Small intestine (tissue), 16 donors: ENCODE measurements at places on chromosomes 6 and 20. TPM values are rescaled to one million over a fixed set of nuclear protein-coding genes. Genes with fewer than 3 reads are reported as not detected.
A peak's percentile ranks its signal among the peaks of the same experiment; 100 is the strongest.

DEFB110 gene
- polyA plus RNA-seq: not detected

SRXN1 gene
- polyA plus RNA-seq: 9.5 TPM

GRCh38 chr20:25863536-25864325 is 167.1 kb upstream of the ZNF337 start:
- no peaks in the 10 kb centered on the region for H3K4me1 ChIP-seq
- H3K27me3 ChIP-seq: peaks cover 14% of the 10 kb centered on the region
- H3K36me3 ChIP-seq: no peaks in the 10 kb centered on the region
- no peak overlapping the region for H3K27ac ChIP-seq
- DNase-seq: no peak

DNA sequence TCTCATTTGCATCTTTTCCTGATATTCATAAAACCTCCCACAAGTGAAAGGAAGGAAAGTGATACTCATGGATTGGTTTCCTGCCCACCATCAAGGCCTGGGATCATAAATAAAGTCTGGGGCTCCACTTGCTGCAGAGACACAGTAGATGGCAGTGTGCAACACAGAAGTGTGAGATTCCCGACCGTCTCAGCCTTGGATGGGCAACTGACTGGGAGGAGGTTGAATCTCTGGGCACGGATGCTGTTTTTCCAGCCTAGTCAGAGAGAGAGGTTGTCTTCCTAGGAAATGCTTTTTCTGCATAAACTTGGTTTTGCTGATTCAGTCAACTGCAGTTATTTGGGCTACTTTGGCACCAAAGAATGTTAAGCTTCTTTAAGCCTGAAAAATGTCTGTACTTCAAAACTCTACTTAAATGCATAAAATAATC is 9.9 kb upstream of the RFPL4B start:
- H3K27me3 ChIP-seq: no peaks in the 10 kb centered on the region
- H3K4me1 ChIP-seq: no peaks in the 10 kb centered on the region
- no peak overlapping the region for H3K4me3 ChIP-seq
- H3K36me3 ChIP-seq: no peaks in the 10 kb centered on the region
- H3K27ac ChIP-seq: no peak overlapping the region

DNA sequence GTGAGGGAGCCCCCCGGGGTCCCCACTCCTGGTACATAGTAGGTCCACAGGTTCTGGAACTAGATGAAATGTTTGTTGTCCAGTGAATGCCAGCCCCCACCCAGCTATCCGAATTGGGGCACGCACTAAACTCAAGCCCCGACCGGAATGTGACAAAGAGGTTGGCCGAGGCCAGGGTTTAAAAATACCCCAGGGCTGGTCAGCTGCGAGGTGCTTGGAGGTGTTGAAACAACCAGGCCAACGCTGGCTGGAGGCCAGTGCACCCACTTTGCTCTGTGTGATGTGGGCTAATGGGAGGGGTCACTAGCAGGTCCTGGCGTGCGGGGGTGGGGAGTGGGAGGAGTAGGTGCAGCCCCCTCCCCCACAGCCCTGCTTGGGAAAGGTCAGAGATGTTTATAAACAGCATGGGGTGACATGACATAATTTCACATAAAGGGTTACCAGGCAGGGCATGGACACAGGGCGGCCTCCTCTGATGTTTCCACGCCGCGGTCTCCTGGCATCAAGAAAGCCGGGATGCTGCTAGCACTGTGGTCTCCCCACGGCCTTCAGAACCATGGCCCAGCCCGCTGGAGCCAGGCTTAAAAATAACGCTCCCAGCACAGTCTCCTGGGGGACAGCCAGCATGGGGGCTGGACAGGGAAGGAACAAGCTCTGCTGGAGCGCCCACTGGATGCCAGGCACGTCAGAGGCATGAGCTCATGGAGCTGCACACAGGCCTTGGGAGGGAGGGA is 111.2 kb upstream of the PTPN1 start:
- H3K27ac ChIP-seq: no peak overlapping the region
- no peak for DNase-seq
- H3K36me3 ChIP-seq: no peaks in the 10 kb centered on the region
- no peaks in the 10 kb centered on the region for H3K4me1 ChIP-seq
- no peaks in the 10 kb centered on the region for H3K27me3 ChIP-seq
- no peak overlapping the region for H3K4me3 ChIP-seq

DNA sequence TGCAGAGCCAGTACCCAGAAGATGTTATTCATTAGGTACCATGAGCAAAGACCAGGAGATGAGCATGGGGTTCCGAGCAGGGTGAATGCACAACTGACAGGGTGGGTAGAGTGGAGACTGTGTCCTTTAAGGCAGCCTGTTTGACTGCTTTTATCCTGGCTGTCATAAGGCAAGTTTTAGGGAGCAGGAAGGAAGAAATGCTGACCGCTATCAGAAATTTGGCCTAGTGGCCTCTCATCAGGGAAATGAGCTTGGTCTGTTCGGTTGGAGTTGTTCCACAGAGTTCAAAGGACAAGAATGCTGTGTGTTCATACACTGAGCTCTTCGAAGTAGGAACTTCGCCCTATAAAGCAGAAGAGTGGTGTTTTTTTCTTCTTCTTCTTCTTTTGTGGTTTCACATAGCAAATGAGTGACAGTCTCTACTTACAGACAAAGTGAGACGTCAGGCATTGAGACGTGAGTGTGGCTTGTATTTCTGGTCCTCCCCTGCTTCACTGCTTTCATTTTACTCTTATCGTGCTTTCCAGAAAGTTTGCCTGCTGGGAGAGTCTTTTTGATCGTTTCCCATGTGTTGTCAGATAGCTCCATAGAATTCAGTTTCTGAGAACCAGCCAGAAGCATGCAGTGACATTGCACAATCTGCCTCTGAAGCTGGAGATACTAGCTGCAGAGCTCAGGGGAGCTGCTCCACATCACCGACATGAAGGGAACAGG is at the start of gene CASS4:
CASS4 (plus strand) TSS at position 502 of the 714 bp plus-strand sequence; CDS start at position 701, 199 bp downstream.
- peak within 1 kb of the TSS; percentile 26 for H3K4me3 ChIP-seq
- H3K27me3 ChIP-seq: no peaks in the 10 kb centered on the region
- H3K4me1 ChIP-seq: peaks cover 3% of the 10 kb centered on the region
- peaks cover 16% of the 10 kb centered on the region for H3K36me3 ChIP-seq
- peak within 1 kb of the TSS; percentile 39 for H3K27ac ChIP-seq

DNA sequence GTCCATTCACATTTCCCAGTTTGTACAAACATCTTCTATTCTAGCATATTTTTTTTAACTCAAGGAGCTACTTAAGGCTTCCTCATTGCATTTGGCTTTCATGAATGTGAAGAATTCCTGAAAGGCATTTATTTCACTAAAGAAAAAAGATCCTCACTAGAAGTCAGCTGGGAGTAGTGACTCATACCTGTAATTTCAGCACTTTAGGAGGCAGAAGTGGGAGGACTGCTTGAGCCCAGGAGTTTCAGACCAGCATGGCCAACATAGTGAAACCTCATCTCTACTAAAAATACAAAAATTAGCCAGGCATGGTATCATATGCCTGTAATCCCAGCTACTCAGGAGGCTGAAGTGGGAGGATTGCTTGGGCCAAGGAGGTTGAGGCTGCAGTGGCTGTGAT is 30.9 kb upstream of the XRN2 start:
- no peak overlapping the region for H3K4me3 ChIP-seq
- H3K36me3 ChIP-seq: no peaks in the 10 kb centered on the region
- H3K4me1 ChIP-seq: no peaks in the 10 kb centered on the region
- no peak overlapping the region for H3K27ac ChIP-seq
- no peak for DNase-seq
